Activated CD4-positive, alpha-beta T cell treated with anti-CD3 and anti-CD28 coated beads, Interleukin-2, amount 10 ng/mL, durations not matched to agents 7 days and 5 days (primary cell): ENCODE measurements at places on chromosomes 1 and 21.

- no peak for DNase-seq
Observed at GRCh38 chr1:198778049-198778448, 139.2 kb downstream of the PTPRC start.

- DNase-seq = no peak
Observed at GRCh38 chr1:168146626-168147025, 9.9 kb upstream of the GPR161 start.

GRCh38 chr1:178408871-178409270 is 87.9 kb downstream of the CLEC20A start:
- no peak for DNase-seq

DNA sequence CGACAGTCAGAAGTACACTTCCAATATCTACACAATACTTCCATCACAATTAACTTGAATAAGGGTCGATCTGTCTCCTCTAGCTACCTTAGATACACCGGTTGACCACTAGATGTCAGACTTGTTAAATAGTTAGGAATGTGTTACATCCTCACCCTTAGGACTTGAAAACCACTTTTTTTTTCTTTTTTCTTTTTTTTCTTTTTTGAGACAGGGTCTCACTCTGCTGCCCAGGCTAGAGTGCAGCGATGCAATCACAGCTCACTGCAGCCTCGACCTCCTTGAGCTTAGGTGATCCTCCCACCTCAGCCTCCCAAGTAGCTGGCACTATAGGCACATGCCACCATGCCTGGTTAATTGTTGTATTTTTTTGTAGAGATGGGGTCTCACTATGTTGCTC is 120.4 kb upstream of the GREM2 start:
- DNase-seq = no peak

DNA sequence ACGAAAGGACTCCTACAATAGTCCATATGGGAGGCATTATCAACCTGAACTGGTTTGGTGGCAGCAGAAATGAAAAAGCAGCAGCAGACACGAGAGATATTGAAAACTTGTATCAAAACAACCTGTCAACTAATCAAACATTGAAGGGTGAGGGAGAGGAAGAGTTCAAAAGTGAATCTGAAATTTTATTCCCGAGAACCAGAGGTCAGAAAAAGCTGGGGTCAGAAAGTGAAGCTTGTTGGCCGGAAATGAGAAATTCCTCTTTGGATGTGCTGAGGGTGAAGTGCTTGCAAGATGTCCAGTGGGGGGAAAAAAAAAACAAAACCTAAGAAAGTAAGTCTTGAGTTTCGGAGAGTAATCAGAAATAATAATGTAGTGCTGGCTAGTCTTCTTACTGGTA is 1.9 kb upstream of the C4BPA start:
- DNase-seq = no peak

GRCh38 chr1:152388889-152389288 is 25.2 kb downstream of the CRNN start:
- DNase-seq = no peak

DNA sequence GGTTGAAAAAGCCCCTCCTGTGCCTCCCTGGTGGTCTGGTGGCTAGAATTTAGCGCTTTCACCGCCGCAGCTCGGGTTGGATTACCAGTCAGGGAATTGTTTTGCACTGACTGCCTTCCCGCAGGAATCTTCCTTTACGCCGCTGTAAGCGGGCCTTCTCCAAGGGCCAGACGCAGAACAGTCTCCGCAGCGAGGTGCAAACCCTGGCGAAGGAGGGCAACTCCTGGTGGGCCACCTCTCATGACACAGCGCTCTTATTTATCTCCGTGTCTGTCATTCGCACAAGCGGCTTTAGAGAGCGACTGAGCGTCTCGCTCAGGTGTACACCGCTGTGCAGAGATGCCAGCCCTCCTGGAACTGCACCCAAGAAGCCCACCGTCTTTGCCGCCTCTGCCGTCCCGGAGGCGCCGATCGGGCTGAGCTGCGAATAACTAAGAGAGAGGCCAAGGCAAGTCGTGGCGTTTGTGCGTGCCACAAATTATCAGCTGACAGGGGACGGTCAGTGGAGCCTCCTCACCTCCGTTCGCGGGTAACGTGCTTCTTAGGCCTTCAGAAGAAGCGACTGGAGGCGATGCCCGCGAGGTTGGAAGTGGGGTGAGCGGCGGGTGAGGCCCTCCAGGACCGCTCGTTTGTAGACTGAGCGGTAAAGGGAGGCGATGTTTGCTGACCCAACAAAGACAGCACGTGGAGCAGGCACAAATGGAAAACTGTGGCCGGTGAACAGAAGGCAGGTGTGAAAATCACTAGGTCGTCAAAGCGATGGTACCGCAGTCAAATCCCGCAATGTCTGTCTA is 93.5 kb downstream of the PRKAB2 start:
- DNase-seq = no peak

DNA sequence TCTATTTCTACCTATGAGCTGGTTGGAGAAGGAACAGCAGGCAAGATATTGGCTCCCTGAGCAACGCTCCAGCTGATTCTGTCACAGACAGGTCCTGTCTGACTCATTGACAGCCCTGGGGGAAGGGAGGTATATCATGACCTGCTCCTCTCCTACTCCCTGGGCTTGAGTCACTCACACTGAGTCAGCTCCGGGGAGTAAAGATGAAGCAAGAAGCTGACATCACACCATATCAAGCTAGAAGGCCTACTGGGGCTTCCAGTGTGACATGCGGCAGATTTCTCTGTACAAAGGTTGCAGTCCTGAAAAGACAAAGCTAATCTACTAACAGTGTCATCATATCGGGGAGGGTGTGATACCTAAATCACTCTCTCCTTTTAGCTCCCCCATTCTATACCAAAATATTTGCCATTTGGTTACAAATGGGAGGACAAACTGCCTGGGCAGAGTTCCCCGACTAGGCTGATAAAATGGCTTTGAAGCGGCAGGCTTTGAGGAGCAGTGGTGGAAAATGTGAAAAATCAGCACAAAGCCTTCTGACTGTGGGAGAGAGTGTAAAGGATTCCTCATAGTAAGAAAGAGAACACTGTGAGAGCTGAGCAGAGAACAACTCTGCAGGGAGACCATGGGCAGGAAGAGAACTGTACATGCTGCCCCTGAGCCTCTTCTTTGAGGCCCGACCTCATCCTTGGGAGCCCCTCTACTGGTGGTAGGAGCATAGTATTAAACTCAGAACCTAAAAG is 15.5 kb downstream of the PI4KB start:
- DNase-seq = peak; percentile 45

DNA sequence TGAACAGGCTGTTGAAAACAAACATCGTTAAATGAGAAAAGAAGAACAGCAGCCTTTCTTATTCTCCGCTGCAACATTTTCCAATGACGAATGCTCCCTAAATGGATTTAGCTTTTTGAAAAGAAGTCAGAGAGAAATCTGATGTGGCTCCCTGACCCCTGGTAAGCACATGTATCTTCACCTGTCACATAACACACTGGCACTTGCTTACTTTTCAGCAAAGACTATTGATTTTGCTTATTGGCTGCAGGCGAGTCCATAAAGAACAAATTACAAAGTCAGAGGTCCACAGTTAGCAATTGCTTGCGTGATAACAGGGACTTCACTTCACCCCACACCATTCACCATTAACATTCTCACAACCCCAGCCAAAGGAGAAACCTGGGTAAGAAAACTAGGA is 362.8 kb downstream of the GPATCH2 start:
- no peak for DNase-seq
